ENCODE measurements at places on chromosomes 1 and 21.

- no peaks in the 10 kb centered on the region for H3K36me3 ChIP-seq
- peaks cover 3% of the 10 kb centered on the region for H3K27me3 ChIP-seq
- DNase-seq, result no peak
- H3K4me1 ChIP-seq, result no peaks in the 10 kb centered on the region
These were observed 67.0 kb upstream of the DYNLT5 start for GRCh38 chr1:66685265-66685664.

DNA sequence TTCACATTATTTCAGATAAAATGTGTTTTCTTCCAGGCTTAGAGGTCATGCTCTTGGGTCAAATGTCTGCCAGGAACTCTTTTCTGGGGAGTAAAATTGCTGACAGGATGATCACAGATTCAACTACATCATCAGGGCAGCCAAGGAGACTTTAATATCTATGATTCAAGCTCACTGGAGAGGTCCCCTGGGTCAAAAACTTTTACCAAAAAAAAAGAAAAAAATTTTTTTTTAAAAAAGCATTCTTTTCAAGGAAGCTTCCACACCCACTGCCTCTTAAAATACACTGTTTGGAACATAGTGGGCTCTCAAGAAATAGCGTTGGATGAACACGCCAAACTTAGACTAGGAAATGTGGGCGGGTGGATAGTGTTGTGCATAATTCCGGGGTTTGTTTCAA lies 81.3 kb downstream of the TIAM1 start:
- peaks cover 15% of the 10 kb centered on the region for H3K4me1 ChIP-seq
- peaks cover 41% of the 10 kb centered on the region for H3K36me3 ChIP-seq
- no peak for DNase-seq
- no peak overlapping the region for H3K4me3 ChIP-seq
- no peak overlapping the region for H3K27ac ChIP-seq

- H3K27ac ChIP-seq, result peak overlapping the region; percentile 80
- H3K4me3 ChIP-seq, result peak overlapping the region; percentile 67
- peaks cover 4% of the 10 kb centered on the region for H3K36me3 ChIP-seq
These were observed 188.3 kb upstream of the EDN2 start for GRCh38 chr1:41672641-41673361.

GRCh38 chr1:53592521-53592982 lies 133.4 kb downstream of the DMRTB1 start:
- no peaks in the 10 kb centered on the region for H3K36me3 ChIP-seq
- no peak overlapping the region for H3K4me3 ChIP-seq
- no peak for DNase-seq
- peaks cover 3% of the 10 kb centered on the region for H3K27me3 ChIP-seq
- no peaks in the 10 kb centered on the region for H3K4me1 ChIP-seq
- H3K27ac ChIP-seq, result no peak overlapping the region

GRCh38 chr1:237303929-237304328 lies 261.9 kb downstream of the RYR2 start:
- no peak overlapping the region for H3K27ac ChIP-seq
- no peak for DNase-seq
- H3K36me3 ChIP-seq, result no peaks in the 10 kb centered on the region
- no peaks in the 10 kb centered on the region for H3K27me3 ChIP-seq

All from activated CD4-positive, alpha-beta T cell treated with anti-CD3 and anti-CD28 coated beads, Interleukin-2, amount 10 ng/mL, durations not matched to agents 24 days and 14 days (primary cell).